Ureter (tissue), 1 donor: ENCODE measurements at places on chromosomes 16 and 17.
A peak's percentile ranks its signal among the peaks of the same experiment; 100 is the strongest.

DNA sequence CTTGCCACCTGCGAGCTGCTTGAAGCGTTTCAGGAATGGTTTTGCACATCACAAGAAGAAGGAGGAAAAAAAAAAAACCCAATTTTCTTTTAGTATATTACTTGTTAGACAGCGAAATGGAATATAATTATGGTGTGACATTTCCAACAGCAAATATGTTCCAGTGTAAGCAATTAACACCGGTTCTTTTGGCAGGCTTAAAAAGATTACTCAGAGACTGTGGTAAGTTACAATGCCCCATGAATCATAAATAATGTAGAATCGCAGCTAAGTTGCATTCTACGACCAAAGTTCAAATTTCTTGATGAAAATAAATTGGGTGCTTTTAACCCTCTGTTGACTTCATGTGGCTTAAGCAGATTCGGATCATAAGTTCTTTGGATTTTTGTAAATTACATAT lies 245.2 kb downstream of the XYLT1 start:
- DNase-seq = no peak

- DNase-seq = no peak
Observed at GRCh38 chr17:6100891-6101500, 30.8 kb downstream of the WSCD1 start.

DNA sequence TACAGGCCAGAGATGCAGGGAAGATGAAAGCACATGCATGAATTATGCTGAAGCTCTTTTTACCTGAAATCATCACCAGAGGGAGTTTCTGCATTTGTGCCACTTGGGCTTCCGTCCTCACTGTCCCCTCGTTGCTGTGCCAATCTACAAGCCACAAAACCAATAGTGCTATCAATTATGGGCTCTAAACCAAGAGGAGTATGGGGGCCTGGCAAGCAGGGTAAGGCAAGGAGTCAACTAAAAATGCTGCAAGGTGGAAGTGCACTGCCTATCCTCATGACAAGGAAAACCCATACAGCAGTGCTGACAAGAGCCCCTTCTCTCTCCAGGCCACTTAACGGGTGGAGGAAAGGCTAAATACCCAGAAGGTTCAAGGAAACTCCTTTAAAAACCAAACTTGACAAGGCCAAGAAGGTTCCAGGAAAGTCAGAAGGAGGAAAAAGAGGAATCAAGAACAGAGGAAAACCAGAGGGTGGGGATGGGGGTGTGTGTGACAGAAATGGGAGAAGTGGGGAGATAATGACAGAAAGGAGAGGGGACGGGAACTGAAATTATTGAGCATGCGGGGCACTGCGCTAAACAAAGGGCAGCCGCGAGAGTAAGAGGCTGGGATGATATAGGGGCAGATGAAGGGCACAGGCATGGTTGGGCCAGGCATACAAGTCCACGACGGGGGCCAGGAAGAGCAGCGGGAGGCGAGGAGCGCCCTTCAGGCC lies 674 bp downstream of the C17orf75 start:
- no peak for DNase-seq

DNA sequence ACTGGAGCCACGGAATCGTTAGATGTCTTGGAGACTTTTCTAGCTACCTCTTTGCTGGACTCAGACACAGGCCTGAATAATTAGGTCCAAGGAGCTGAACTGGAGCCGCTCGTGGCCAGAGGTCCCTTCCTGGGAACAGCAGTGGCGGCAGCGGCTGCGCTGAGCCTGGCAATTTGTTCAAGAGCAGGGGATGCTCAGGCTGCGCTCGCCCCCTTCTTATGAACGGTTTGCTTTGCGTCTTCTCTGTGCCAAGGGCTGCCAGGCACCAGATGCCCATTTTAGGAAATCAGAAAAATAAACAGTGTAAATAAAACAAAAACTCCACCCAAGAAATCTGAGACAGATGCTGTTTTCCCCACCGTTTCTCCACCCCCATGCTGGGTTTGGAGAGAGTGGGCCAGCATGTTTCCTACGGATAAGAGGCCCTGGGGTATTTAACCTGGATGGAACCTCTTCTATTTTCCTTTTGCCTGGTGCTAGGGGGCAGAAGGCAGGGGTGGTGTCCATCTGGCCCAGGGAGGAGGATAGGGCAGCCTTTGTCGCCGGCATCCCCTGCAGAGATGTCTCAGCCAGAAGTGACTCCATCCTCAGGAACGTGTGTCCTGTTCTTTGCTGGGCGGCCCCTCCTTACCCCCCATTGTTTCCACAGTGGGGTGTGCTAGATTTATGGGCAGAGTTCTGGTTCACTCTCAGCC lies 163.4 kb downstream of the SEC14L1 start:
- no peak for DNase-seq

- no peak for DNase-seq
Observed at GRCh38 chr17:6066183-6066948, 3.8 kb upstream of the WSCD1 start.

DNA sequence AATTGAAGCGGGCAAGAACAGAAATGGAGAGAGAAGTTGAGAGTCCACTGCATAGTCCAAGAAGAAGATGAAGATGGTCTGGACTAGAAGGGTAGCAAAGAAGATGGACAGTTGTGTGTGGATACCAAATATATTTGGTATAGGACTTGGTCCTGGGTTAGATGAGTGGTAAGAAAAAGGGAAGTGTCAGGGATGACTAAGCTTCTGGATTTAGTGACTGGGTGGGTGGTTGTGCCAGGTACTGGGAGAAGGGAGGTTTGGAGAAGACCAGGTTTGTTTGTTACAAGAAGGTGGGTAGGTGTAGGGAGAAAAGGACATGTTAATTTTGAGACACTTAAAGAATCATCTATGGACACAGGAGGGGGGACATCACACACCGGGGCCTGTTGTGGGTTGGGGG lies 5.4 kb downstream of the VMP1 start:
- no peak for DNase-seq

GRCh38 chr17:2393954-2394749 lies 6.7 kb downstream of the MNT start:
- peak; percentile 51 for DNase-seq

GRCh38 chr17:78529871-78530670 lies 47.1 kb downstream of the DNAH17 start:
- DNase-seq = no peak

DNA sequence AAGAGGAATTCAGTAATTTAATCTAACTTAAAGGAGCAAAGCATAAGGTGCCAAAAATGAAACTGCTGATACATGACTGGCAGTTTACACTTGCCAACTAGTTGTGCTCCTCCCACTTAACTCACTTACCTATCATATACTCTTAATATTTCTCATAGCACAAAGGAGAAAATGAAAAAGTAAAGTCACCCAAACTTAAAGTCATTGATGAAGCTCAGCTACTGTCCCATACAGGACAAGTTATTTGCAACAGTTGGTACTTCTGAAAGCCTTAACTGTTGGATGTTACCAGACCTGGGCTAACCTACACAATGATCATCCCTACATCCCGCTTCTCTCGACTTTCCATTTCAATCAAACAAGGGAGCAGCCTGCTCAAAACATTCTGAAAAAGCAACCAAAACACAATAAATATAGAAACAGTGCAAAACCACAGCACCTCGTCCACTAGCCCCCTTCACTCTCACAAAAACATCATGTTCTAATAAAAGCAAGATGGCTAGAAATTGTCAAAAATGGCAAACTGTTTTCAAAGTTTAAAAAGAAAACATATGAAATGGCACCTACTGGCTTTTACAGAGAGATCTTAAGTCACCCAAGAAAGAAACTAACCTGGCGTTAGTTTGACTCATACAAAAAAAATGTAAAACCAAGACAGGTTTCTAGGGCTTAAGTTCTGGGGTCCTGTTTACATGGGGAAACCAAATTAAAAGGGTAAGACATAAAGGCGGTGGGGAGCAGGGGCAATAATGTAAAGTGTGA lies 868 bp downstream of the MED13 start:
- DNase-seq = no peak

DNA sequence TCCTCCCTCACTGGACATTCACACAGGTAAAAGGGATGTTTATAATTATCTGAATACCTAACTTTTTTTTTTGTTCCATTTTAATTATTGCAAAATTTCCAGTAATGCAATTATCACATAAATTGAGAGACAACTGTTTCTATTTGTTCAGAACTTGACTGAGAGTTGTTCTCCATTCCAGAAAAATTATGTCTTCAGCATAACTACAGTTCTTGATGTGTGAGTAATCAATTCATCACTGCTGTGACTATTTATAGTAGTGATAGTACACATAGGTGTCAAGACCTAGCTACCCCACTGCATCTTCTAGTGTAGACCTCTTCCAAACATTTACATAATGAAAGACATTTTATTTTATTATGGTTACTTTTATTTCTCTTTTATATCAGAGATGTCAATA lies 5.8 kb upstream of the TNRC6A start:
- DNase-seq = no peak

GRCh38 chr16:85041219-85042166 lies 13.9 kb downstream of the KIAA0513 start:
- no peak for DNase-seq
